ENCODE measurements at places on chromosomes 4 and X. TPM values are rescaled to one million over a fixed set of nuclear protein-coding genes. Genes with fewer than 3 reads are reported as not detected.
A peak's percentile ranks its signal among the peaks of the same experiment; 100 is the strongest.

DNA sequence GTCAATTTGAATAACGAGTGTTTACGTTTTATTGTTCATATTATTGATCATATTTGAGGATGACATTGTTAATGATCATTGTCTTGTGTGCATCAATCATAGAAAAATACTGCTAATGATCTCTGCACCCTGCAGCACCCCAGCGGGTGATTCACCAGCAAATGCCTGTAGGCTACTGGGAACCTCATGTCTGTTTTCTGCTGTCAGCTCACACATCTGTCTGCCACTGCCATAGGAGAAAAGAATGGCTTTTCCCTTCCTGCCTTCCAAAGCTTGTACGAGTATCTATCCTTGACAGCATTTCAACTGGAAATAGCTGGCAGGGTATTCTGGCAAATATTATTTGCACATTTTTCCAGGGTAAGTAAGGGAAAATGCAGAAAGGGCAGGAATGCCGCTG, 272.1 kb upstream of the TRAM1L1 start:
- no peak for DNase-seq

- no peak for DNase-seq
Observed at GRCh38 chr4:165682611-165683010, 190.4 kb upstream of the TLL1 start.

DNA sequence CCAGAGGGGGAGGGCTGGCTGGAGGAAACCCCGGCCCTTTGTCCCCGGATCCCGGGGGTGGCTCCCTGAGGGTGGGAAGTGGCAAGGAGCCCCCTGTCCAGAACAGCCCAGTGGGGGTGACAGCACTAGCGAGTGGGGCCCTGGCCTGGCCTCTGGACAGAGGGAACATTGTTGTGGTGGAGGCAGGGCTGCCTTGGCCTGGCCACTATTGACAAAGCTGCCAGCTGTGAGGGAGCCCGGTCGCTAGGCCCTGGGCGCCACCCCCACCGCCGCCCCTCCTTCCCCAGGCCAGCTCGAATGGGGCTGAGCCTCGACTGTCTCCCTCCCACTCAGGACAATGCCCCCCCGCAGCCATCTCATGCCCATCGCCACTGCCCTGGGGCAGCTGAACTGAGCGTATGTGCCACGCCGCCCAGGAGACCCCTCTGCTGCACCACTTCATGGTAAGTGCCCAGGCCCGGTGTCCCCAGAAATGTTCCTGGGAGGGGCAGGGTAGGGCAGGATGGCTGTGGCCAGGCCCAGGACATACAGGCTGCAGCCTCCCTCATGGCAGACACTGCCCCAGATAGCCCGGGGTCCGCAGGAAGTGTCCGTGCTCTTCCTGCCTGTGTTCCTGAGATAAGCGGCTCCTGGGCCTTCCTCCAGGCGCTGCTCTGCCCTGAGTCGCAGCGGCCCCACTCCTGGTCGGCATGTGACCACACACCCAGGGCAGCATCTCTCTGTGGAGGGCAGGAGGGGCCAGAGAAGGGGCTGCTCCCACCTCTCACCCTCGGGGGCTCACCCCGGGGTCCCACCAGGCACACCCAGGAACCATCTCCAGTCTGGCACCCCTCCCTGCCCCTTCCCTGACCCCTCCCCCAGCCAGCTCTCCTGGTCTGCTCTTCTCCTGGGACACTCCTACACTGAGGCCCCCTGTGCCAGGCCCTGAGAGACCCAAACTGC, 1.4 kb downstream of the PLXNB3 start:
- peak; percentile 94 for DNase-seq

GRCh38 chrX:115251458-115252233, 17.8 kb upstream of the LRCH2 start:
- DNase-seq: no peak

DNA sequence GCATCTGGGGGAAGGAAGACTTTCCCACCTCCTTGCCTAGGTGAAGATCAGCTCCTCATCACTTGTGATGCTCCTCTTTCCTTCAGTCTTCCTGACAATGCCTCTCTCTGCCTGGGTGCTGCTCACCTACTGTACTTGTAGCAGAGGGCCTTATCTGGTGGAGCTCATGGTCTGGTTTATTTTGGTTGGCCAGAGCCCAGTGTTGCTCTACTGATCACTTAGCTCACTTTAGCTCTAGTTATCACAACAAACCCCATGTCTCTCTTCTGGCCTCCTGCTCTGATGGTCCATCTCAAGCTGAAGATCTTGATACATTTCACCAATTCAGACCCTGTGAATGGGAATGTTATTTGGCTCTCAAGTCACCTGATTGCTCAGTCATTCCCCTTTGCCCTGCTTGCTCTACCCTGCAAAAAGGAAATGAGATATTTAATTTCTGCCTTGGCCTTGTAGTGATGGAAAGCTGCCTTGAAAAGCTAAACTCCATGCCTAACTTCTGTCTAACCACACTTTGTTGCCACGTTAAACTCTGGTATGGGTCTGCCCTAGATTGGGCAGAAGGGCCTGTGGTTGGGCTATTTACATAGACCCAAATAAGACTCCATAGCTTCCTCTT, 30.3 kb upstream of the ADH1C start:
- DNase-seq: no peak

The CLDN22 gene
- total RNA-seq: not detected
